Stimulated activated CD8-positive, alpha-beta memory T cell treated with anti-CD3 and anti-CD28 coated beads, Interleukin-7, amount 100 ng/mL, for 1 hour (primary cell): ENCODE measurements at places on chromosomes 11 and 22.

DNA sequence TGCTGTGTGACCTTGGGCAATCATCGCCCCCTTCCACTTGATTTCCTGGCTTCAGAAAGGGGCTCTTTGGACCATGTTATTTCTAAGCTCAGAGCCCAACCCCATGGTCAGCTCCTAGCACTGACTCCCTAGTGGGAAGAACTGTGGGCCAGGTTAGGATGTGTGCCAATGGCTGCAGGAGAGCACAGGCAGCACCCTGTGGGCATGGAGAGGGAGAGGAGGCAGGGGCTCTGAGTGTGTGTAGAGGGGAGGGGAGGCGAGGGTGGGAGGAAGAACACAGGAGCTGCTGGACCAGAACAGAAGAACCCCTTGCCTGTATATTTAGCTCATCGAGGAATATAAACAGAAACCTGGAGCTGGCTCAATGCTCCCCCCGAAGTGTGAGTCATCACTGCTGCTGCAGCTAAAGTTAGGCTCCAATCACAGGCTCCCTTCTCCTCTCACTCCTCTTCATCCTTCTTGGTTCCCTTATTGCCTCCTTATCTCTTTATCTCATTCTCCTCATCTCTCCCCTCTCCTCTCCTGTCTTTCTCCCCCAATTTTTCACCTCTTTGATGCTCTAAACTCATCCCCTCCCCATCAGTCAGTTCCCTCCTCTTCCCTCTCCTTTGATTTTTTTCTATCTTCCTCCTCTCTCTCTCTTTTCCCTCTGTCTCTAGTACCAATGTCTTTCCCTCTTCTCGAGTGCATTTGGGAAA, 14.5 kb upstream of the RPS19BP1 start:
- DNase-seq = no peak

DNA sequence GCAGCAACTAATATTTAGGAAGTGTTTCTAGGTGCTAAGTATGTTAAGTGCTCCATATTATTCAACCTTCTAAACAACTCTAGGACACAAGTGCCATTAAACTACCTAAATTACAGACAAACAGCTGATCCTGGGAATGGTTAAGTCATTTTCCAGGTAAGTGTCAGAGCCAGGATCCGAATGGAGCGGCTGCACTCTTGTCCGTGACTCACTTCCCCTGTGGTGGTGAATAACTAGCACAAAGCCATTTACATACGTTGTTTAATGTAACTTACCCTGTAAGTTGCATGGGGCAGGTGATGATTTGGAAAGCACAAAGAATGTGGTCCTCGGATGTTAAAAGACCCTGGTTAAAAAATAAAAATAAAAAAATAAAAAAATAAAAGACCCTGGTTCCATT, 8.8 kb upstream of the PRG2 start:
- no peak for DNase-seq

DNA sequence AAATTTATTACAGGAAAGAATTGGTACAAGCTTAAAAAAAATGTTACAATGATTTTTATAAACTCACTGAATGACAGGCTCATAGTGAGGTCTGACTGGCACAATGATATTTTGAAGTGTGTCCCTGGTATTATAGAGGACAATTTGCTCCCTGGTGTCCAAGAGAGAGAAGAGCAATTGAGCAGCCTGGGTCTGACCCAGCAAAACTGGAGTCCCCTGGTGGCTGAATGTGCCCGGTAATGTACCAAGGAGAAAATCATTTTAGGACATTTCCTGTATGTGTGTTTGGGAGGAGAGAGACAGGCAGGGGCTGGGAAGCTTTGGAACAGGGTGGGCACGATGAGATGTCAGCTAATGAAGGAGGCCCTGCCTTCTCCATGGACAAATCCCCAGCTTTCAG, 125.3 kb downstream of the APOL5 start:
- no peak for DNase-seq

DNA sequence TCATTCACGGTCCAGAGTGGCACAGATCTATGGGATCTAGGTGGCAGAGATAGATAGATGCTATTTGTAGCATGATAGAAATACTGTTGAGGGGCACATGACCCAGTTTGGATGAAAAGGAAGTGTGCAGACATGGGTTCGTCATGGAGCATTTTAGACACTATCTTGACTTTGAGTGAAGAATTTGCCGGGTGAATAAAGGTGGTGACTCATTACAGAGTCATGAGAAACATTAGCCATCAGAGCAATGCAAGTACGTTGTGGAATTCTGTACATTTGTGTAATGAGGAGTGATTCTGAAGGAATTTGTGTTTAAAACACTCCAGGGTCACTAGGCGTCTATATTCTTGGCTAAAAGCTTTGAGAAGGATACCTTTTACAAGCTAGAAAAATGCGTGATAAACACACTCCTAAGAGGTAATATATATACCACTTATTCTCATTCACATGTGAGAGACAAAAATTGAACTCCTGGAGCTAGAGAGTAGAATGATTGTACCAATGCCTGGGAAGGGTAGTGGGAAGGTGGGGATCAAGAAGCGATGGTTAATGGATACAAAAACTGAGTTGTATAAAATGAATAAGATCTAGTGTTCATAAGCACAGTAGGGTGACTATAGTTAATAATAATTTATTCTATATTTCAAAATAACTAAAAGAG, 593.7 kb upstream of the LUZP2 start:
- no peak for DNase-seq

GRCh38 chr22:24444729-24445466, 17.5 kb downstream of the ADORA2A start:
- DNase-seq = no peak

DNA sequence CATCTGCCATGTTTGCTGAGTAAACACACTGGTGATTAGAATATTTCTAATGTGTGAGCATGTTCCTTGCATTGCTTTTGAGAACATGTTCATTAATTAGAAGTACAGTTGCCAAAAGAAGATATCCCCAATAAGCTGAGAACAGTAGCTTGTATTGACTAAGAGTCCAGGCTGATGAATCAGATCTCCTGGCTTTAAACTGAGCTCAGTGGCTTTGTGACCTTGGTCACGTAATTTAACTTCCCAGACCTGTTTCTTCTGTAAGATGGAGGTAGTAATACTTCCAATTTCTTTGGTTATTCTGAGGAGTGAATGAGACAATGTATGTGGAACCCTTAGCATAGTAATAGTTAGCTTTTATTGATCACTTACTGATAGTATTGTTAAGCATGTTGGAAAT, 61.9 kb downstream of the CYB5R2 start:
- DNase-seq = no peak

DNA sequence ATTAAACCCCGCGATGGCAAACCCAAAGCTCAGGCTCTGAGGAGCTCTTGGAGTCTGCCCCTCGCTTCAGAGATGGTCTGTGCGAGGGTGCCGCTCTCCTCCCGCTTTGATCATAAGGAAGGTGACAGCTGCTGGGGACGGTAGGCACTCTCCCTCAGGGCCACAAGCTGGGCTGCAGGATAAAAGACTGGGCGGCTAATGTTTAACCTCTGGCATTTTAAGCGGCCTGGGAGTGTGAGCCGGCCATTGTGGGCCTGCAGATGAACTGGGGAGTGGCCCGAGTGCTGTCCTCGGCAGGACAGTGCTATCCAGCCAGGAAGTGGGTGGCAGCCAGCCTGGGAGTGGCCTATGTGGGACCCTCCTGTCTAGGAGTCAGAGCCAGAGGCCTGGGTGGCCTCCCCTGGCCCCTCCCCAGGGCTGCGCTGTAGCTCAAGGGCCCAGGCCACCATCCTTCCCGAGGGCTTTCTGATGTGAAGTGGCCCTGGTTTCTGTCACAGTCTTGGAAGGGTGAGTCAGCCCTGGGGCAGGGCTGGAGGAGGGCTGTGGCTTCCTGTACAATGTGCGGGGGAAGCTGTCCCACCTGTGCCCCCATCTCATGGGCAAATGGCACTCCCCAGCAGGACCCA, 58.7 kb upstream of the PRODH start:
- no peak for DNase-seq

DNA sequence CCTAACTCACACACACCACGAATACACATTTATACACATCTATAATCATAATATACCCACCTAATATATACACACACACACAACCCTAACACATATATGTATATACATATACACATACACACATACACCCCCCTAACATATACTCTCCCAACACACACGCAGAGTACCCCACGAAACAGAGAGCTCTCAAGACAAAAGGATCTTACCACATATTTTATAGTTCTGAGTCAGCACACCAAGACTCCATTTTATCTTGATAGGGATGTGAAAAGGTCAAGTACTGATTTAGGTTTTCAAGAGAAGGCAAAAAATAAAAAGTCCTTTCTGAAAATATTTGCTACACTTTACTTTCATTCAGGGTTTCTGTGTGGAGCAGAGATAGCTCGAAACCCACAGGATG, 1207.2 kb downstream of the LRRC4C start:
- no peak for DNase-seq

DNA sequence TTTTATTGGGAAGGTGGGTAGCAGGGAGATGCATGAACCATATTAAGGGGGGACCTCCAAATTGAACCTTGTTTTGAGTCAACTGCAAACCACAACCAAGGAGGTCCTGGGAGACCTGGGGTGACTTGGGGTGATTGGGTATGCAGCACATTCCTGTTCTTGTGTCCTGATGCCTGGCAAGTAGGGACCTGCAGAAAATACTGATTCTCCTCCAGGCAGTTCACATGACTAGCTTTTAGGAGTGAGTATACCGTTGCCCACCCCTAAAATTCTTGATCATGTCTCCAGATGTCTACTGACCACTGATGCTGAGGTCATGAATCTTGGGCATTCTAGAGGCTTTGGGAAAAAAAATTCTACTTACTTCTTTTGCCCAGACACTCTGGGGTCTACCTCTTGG, 6.3 kb downstream of the EHF start:
- no peak for DNase-seq

GRCh38 chr11:117610045-117610444, 187.0 kb downstream of the DSCAML1 start:
- DNase-seq = no peak

DNA sequence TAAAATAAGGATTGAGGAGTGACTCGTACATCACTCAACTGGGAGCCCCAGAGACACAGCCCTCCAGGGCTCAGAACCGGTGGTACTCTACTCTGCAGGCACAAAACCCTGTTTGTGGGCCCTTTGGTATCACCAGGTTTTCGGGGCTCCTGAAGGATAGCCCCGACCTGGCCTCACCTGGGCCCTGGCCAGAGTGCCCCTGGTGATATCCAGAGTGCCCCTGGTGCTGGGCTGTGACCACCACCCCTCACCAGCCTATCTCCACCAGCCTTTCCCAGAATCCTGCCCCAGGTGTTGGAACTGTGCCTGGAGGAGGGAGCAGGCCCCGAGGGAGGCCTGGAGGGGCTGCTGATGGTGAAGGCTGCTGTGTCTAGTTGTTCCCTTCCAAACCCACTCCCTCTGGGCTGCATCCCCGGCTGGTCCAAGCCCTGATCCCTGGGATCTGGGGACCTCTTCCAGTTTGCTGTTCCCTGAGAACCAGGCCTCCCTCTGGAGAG, 2.2 kb upstream of the GGT5 start:
- DNase-seq = no peak

DNA sequence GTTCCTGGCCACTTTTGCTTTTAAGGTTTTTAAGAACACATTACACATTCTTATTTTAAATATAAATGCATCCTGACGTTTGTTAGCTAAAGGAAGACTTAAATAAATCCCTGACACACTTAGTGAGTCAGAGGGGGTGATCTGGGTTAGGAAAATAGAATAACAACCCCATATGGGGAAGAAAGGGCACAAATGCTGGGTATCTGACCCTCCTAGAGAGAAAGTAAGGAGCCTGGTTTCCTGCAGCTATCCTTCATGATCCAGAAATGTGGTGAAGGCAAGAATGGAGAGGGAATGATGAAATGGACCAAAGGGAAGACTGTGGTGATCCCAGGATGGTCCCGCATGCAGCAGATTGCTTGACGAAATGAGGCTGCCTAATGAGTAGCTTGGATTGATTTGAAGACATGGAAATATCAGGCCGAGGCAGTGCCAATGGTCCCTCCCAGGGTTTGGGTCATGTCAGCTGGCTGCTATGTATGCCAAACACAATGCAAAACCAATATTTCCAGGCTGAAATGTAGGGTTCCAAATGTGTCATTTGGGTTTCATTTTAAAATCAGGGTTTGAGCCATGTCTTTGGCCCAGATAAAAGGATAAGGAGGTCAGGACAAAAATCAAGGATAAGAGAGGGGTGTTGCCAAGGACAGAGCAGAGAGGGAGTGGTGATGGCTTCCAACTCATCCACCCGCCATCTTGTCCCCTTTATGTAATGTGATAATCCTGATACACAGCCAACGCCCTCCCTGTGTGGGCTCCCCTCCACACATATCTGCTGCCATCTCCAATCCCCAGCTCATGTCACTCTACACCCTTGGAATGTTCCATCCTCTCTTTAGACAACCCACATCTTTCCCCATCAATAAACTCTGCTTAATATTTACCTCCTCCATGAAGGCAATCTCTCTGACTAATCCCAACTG, 135.1 kb upstream of the PITPNB start:
- DNase-seq = no peak

DNA sequence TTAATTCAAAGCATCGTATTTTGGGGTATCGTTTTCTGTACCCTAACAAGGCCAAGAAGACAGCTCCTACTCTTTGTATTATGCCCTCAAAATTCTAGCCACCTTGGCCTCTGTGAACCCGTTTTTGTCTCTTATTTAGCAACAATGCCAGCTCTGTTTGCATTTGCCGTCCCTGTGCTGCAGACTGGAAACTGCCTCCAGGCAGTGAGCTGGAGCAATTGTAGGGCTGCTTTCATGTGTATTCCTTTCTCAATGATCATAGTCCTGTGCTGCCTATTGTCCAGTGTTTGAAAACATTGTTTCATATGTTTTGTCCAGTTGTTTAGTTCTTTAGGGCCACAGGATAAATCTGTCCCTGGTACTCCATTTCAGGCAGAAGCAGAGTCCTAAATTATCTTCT, 19.9 kb upstream of the BACE1-AS start:
- DNase-seq = no peak

- peak; percentile 45 for DNase-seq
Measured at GRCh38 chr22:39622881-39623367, 52.4 kb downstream of the CACNA1I start.

DNA sequence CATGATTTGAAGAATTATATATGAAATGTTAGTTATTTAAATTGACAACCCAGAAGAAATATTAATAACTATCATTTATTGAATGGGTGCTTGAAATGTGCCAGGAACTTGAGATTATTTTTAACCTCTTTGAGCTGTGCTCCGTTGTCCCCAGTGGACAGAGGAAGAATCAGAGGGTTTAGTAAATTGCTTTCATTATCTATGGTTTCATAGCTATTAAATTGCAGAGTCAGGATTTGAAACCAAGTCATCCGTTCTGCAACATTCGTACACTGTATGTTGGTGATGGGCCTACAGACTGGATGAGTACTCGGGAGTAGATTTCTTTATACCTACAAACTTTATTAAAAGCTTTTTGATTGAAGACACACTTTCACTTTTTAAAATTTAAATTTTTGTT, 4.9 kb downstream of the HSD17B12 start:
- DNase-seq = no peak

GRCh38 chr11:82959987-82960778, 58.6 kb downstream of the DDIAS start:
- DNase-seq = no peak

GRCh38 chr11:115503083-115503885, 931 bp downstream of the CADM1 start:
- no peak for DNase-seq
